NT2/D1 (cell line): ENCODE measurements at places on chromosomes 1 and 21.

- DNase-seq, result no peak
Measured at GRCh38 chr1:220717800-220718640, 27.9 kb downstream of the C1orf115 start.

GRCh38 chr1:32623775-32624174 is 26.6 kb downstream of the ZBTB8OS start:
- no peak for DNase-seq

GRCh38 chr1:190754666-190755065 is 277.0 kb upstream of the BRINP3 start:
- no peak for DNase-seq

DNA sequence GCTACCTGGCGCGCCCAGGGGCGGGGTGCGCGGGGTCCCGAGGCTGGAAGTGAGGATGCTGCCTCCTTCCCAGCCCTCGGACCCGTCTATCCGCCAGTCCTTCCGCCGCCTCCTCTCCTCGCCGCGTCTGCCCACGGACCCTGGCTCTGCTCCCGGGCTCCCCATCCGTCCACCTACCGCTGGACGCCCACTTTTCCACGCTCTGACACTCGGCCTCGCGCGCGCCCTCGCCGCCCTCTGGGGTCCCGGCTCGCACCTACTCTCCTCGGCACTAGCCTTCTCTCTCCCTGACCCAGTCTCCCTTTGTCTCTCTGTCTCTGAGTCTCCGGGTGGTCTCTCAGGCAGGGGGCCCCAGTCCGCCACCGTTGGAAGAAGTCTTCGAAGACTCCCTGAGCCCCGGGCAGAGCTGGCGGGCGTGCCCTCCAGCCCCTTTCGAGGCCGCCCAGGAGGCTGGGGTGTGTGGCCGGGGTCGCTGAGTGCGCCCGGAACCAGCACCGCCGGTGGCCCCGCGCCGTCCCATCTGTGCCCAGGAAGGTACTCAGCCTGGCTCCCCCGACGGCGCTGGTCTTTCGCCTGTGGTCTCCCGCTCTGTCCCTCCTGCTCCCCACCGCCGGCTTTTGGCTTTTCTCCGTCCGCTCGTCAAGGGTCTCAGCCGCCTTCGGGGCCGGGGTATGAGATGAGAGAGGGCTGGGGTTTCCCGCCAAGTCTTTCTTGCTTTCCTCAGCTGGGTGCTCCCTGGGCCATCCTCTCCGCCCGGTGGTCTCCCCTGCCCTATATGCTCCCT is 610 bp downstream of the DRAXIN start:
- DNase-seq, result no peak

GRCh38 chr1:217983051-217983375 is 302.1 kb upstream of the RRP15 start:
- DNase-seq, result no peak
